NCI-H1436 treated with DMSO at 0.1 percent for 48 hours (cell line): ENCODE measurements at places on chromosomes 12 and 14.

GRCh38 chr14:89215531-89215930 is 201.5 kb downstream of the FOXN3 start:
- DNase-seq = no peak

- no peak for DNase-seq
These were observed 328.0 kb upstream of the TMTC1 start for GRCh38 chr12:30111719-30112118.

- DNase-seq = no peak
These were observed 44.1 kb downstream of the TSPAN11 start for GRCh38 chr12:30970559-30971197.

- no peak for DNase-seq
These were observed 32.8 kb upstream of the C14orf180 start for GRCh38 chr14:104546591-104547309.

DNA sequence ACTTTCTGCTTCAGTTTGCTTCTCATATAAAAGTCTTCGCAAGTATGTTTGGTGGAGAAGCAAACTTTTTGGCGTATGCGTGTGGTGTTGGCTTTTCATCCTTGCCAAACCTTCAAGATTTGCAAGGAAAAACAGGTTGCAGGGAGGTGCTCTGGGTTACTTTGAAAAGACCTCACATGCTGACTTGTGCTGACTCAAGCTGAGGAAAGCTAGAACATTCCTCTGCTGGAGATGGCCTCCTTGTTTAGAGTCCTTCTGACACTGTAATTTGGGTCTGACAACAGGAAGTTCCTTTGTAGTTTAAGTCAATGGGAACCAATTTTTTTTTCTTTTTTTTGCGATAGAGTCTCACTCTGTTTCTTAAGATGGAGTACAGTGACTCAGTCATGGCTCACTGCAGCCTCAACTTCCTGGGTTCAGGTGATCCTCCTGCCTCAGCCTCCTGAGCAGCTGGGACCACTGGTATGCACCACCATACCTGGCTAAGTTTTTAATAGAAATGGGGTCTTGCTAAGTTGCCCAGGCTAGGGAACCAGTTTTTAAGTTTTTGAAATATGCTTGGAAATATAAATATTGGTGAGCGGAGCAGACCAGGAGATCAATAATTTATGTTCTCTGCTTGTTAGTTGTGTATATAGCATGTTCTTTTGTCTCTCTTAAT is 2.6 kb upstream of the ACACB start:
- no peak for DNase-seq
